ENCODE measurements at places on chromosomes 3 and 15.
A peak's percentile ranks its signal among the peaks of the same experiment; 100 is the strongest.

- DNase-seq, result no peak
Measured at GRCh38 chr3:65091565-65091964, 403.8 kb upstream of the ADAMTS9 start.

DNA sequence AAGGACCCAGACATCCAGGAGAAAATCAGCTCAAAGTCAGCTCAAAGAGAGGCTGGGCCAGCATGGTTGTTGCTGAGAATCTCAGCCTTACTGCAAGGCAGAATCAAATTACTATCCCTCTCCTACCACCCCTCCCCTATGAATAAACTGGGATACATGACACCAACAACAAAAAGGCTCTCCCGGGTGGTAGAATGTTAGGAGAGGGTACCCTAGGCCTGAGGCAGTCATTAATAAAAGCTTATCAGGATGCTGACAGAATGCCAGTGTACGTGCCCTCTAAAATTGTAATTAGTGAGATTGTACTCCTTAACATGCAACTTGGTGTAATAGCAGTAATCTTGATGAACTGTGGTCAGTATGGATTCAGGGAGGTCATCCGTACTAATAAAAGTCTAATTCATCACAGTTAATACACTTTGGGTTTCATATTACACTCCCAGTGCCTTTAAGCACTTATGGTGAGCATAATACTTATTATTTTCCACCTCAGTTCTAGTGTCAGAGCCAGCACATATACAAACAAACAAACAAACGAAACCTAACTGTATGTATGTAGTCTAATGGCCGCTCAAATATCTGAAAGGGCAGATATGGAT lies 76.5 kb downstream of the B3GALNT1 start:
- no peak for DNase-seq

- no peak for DNase-seq
Measured at GRCh38 chr3:101495552-101495951, 17.5 kb downstream of the SENP7 start.

GRCh38 chr3:128385080-128385832 lies 81.4 kb downstream of the DNAJB8 start:
- no peak for DNase-seq

GRCh38 chr15:68896178-68896577 lies 34.1 kb upstream of the SPESP1 start:
- no peak for DNase-seq

- no peak for DNase-seq
Measured at GRCh38 chr15:38819387-38819950, 254.9 kb upstream of the RASGRP1 start.

- no peak for DNase-seq
Measured at GRCh38 chr3:14137004-14137403, 12.2 kb downstream of the TMEM43 start.

DNA sequence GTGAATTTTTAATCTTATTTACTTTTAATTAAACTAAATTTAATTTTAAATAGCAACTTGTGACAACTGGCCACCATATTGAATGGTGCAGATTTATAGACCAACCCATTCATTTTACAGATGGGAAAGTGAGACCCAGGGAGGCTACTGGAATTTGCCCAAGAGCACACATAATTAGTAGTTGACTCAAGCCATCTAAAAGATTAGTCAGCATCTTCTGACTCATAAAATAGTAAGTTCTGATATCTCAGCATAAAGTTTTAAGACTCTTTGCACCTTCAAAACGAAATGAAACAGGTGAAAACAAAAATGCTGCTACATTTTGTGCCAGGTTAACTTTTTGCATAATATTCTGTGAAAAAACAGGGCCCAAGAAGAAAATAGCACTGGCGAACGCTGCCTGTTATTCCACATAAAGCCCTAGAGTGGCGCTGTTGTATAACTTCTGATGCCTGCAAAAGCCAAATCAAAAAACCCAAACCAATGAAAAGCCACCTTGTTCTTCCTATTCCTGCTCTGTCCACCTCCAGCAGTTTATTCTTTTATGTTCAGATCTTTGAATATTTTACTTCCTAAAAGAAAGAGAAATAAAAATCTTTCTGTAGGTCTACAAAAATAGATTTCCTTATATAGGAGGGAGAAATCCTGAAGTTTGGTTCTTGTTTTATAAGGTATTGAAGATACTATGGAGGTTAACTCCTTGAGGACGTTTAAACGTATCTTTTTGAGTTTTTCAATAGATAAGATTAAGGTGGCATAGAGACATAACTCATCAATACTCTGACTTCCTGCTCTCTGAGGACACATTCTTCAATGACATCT lies 62.8 kb downstream of the OTOL1 start:
- peak; percentile 7 for DNase-seq

DNA sequence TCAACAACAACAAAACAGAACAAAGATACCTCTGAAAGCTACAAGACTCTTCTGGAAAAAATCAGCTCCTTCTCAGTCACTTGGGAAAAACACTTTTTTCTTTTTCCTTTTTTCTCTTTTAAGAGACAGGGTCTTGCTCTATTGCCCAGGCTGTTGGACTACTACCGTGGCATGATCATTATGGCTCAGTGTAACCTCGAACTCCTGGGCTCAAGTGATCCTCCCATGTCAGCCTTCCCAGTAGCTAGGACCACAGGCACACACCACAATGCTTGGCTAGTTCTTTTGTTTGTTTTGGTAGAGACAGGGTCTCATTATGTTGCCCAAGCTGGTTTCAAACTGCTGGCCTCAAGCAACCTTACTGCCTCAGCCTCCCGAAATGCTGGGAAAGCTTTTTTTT lies 12.8 kb downstream of the MYO9A start:
- DNase-seq, result no peak

- no peak for DNase-seq
Measured at GRCh38 chr3:152281133-152281713, 12.5 kb downstream of the MBNL1 start.

DNA sequence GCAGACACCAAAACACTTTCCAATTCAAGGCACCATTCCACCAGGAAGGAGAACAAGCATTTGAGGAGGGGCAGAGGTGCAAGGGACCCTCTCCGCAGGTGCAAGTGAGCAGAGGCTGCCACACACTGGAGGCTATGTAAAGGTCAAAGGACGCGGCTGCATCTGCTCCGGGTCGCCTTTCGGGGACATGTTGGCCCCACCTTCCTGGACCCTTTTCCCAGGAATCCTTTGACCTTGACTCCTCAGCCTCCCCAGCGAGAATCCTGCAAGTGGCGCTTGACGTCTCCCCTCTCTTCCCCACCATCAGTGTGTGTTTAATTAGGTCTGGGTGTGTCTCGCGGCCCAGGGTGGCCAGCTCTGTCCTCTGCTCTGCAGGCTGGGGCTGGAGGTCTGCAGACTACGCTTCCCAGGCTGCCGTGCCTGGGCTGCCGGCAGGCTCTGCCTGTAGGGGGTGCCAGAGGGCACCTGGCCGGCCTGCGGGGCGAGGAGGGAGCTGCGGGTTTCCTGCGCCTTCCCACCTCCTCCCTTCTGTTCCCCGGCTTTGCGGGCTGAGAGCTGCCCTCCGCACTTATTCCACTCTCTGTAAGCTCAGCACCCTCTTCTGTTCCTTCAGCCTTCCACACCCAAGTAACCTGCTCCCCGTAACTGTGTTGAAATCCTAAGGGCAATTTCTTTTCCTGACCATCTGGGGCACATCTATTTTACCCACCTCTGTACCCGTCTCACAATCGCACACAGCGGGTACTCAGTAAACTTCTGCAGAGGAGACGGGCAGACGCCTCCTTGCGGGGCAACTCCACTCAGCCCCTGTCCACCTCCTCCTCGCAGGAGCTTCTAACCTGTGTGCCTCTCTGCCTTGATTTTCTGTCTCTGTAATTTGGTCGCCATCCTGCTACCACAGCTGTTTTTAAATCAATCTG lies 129.8 kb downstream of the NSMCE3 start:
- peak; percentile 94 for DNase-seq

DNA sequence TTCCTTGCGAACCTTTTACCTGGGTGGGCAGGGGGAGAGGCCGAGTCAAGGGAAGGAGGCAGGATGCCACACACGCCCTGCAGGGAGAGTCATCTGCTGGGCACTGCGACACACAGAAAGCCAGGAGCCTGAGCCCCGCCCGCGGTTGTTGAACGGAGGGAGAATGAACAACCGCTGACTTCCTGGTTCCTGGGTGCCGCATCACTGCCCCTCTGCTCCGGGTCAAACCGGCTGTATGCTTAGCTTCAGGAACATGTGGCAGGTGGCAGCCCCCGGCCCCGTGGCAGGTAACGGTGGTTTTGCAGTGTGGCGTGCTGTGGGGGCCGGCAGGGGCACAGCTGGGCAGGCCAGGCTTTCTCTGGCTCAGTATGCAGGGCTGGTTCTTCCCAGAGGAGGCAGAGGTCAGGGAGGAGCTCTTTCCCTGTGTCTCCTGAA lies 33.4 kb downstream of the APBA2 start:
- DNase-seq, result no peak

DNA sequence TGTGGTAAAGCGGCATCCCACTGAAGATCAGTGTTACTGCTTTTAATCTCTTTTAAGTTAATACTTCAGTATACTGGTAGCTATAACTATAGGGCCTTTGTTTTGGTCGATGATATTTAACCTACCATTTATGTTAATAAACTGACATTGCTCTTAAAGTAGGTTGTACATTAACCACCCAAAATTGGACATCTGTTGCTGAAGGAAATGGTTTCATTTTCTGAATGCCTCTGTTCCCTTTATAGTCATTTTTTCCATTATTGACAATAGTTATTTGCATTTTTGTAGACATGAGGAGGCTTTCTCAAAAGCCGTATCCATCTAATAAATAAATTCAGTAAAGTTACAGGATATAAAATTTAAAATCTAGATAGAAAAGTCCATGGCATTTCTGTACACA lies 252.4 kb upstream of the UBE2E1 start:
- no peak for DNase-seq

DNA sequence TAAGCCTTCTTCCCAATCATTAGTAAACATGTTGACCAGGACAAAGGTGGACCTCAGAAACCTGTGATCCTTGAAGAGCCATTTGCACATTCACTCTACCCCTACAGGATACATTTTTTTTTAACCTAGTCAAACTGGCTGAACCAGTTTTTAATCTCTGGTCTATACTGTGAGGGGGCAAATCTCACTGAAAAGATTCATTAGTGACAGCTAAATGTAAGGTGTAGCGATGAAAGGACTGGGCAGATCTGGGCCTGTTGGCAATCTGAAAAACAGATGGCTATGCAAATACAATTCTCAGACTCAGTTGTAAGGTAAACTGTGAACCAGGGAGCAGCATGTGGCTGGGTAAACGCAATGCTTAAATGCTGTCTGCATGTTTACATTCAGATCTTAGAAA lies 75.6 kb upstream of the SNTN start:
- no peak for DNase-seq

DNA sequence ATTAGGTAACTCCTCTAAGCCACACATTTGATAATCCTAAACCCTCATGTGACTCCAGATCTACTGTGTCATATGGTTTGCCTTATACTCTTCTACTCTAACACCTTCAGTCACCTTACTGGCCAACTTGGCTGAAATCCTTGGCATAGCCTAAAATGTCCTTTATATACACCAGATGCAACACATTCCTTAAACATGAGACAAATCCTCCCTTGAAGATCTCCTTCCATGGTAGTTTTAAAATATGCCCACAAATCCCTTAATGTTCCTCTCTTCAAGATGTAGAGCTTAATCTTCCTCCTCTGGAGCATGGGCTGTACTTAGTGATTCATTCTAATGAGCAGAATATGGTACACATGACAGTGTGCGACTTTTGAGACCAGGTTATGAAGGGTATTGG lies 238.9 kb downstream of the SUCLG2 start:
- no peak for DNase-seq

- no peak for DNase-seq
Measured at GRCh38 chr3:45783667-45784066, 12.7 kb downstream of the SLC6A20 start.

GRCh38 chr3:50297896-50298725 lies 1.1 kb downstream of the HYAL3 start:
- no peak for DNase-seq

DNA sequence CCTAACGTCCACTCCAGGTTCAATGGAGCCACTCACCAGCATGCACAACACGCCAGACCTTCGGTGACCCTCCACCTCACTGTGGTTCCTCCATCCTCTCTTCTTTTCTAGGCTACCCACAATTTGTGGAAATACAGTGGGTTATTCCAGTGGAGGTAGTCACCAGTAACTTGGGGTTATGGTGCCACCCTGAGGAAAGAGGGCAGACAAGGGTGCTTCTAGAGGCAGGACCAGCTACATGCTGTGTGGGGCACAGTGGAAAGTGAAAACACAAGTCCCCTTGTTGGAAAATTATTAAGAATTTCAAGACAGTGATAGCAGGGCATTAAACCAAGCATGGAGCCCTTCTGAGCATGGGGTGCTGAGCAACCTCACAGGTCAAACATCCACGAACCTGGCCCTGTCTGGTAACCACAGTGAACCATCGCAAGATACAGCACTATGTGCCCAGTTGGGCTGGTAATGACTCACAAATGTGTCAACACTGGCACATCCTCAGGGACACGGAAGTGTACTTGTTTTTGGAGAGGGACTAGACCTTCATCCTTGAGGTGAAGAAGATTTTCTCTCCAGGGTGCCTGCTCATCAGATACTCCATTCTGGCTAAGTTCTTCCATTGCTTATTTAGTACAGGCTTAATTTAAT lies 166.7 kb downstream of the STT3B start:
- no peak for DNase-seq

- peak; percentile 84 for DNase-seq
Measured at GRCh38 chr3:142866841-142867631, 21.8 kb downstream of the PCOLCE2 start.

GRCh38 chr3:17140670-17141505 lies 256.1 kb downstream of the PLCL2 start:
- DNase-seq, result no peak

GRCh38 chr3:197447057-197447456 lies 108.7 kb downstream of the BDH1 start:
- DNase-seq, result no peak

DNA sequence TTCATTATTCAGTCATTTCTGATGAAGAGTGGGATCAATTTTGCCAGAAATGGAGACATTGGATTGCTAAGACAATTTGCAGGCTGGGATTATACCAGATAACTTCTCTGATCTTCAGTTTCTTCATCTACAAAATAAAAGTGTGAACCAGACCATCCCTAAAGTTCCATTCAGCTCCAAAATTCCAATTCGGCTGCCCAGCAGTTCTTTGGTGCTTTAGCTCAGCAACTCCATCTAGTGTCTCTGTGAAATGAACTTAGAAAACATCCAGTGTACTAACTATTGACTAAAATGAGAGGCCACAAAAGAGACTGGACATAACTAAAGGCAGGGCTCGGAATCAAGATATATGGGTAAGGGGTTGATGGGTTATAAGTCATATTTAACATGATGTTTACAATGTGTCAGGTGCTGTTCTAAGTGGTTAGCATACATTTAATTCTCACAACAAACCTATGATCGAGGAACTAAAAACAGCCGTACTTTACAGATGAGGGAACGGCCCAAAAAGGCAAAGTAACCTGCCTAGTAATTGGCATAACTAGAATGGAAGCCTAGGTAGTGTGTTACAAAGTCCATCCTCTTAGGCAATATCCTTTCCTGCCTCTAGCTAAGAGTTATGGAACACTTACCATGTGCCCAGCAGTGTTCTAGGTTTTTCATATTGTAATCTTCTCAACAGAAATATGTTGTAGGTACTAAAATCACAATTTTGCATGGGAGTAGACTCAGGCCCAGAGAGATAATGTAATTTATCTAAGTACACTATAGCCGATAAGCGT lies 17.0 kb downstream of the THAP10 start:
- DNase-seq, result no peak

All from H1 (cell line).